ENCODE measurements at places on chromosomes 6 and 20.

DNA sequence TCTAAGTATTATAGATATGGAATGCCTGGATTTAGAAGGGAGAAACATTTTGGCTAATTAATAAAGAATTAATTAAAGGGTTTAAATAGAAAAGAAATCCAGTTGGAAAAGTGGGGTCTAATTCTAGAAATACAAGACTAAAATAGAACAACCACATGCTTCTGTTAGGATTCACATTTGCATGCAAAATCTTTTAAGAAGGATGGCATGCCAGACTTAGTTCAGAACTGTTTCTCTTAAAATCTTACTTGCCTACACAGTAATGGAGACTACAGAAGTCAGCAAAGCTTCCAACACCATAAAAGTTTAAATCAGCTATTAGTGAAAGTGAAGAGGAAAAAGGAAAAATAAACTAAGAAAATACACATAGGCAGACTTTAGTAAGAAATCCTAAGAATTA, 32.7 kb upstream of the KATNA1 start:
- no peak for DNase-seq

GRCh38 chr6:117960877-117961276, 53.8 kb downstream of the SLC35F1 start:
- DNase-seq: no peak

DNA sequence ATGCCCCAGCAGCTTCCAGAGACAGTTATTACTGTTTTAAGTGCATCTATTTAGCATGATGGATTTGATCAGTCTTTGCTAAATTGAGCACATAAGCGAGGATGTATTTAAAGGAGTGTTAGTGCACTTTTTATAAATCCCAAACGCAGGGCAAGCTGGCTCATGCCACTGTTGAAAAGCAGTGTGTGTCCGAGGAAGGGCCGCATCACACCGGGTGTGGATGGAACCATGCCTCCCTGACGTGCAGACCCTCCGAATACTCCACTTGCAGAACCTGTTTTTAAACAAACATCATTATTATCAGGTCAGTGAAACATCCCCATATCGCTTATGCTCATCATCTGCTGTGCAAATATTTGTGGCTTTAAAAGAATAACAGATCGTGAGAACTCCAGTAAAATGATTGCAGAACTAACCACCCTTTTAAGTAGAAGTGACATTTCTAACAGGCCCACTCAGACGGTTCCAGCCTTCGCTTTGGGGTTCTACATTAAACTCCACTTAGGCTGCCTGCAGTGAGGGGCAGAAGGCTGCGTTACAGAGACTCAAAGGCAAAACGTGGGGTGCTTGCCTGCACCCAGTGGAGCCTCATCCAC, 190.1 kb downstream of the CDH4 start:
- DNase-seq: no peak

DNA sequence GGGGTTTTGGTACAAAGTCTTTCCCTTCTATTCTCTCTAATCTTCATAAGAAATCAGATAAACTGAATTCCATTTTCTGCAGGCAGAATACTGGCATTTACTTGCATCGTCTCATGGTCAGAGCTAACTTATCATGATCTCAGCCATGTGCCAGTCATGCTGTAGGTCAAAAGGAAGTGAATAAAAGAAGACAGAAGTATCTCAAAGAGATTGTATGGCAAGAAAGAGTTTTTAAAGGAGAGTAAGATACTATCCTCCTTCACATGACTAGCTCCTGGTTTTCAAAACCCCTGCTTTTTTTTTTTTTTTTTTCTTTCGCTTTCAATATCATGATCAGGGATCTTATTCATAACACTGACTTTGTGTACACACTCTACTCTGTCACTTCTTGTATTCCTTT, 398.3 kb downstream of the C6orf118 start:
- no peak for DNase-seq

DNA sequence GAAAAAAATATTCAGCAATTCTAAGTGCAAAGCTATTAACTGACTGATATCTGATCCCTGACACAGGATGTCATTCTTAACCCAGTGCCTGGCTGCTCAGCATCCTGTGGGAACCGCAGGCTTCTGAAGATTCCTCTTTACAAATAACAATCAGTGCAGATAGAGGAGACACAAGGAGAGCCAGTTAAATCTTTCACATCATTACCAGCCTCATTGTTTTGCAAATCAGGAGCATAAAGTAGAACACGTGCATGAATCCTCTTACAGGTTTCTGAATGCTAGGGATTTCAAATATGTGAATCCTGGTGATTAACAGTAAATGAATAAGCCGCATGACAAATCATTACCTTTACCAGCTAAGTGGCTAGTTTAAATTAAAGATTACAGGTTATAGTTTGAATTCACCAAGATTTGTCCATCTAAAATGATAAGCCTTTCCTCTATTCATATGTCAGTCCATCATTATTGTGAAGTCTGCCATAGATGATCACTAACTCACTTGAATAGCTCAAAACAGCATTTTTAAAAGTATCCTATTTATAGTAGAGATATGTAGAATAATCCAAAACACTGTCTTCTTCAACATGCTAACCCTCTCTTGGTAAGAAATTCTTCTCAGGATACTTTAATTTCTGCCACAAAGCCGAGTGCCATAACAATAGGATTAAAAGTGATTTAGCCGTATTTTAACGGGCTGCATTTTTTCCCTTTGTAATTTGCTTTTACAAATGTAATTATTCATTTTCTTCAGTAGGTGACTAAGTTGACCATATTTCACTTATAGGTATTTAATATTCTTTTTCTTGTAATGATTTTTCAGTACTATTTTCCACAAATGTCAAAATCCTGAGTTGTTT, 367.3 kb upstream of the EPHA7 start:
- DNase-seq: no peak

DNA sequence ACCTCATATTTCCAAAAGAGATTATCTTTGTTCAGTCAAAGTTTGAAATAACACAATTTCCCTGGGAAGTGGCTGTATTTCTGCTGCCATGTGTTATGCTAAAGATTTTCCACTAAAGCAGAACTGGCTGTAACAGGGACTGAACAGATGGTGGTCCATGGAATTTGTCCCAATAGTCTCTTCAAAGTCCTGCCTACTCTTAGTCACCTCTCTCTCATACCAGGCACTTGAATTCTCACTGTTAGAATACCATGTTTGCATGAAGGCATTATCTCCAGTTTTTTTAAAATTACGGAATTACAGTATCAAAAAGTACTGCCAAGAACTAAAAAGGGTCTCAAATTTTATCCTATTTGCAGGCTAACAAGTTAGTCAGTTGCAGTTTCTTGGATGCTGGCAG, 105.0 kb upstream of the HDDC2 start:
- DNase-seq: no peak

DNA sequence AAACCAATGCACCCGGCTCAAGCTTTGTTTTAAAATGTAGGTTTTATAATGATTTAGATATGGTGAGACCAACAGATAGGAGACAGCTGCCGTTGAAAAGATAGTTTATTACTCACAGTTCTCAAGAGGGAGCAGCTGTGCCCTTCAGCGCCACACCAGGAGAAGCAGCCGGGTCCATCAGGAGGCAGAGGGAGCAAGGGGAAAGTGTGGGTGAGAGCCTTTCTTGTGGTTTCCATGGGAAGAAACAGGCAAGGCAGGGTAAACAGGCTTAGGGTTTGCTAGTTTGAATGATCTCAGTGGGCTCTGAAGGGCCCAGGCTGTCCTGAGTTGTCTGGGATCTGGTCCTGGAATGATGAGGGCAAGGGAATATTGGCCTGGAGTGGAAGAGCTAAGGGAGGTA, 117.7 kb upstream of the PLCB4 start:
- DNase-seq: no peak

GRCh38 chr20:22920898-22921297, 114.2 kb upstream of the SSTR4 start:
- DNase-seq: no peak

GRCh38 chr6:41560431-41561192, 14.4 kb downstream of the FOXP4 start:
- peak; percentile 70 for DNase-seq

All from stimulated activated CD4-positive, alpha-beta T cell treated with anti-CD3 and anti-CD28 coated beads, Interleukin-1b, Interleukin-23, amount 100 ng/mL, for 24 hours (primary cell).